ENCODE measurements at places on chromosomes 11 and 22.
A peak's percentile ranks its signal among the peaks of the same experiment; 100 is the strongest.

GRCh38 chr11:121723246-121723741 is 270.5 kb upstream of the SORL1-AS1 start:
- no peak overlapping the region for H3K27ac ChIP-seq
- H3K4me1 ChIP-seq, result no peaks in the 10 kb centered on the region

GRCh38 chr11:68321293-68322051 is 9.1 kb downstream of the LRP5 start:
- no peak overlapping the region for H3K4me3 ChIP-seq
- H3K4me1 ChIP-seq, result no peaks in the 10 kb centered on the region
- no peak overlapping the region for H3K27ac ChIP-seq
- peaks cover 4% of the 10 kb centered on the region for H3K36me3 ChIP-seq

GRCh38 chr11:126331286-126331685 is 24.2 kb upstream of the ST3GAL4 start:
- H3K4me3 ChIP-seq, result no peak overlapping the region
- peaks cover 13% of the 10 kb centered on the region for H3K4me1 ChIP-seq
- H3K27me3 ChIP-seq, result no peaks in the 10 kb centered on the region
- H3K27ac ChIP-seq, result no peak overlapping the region

DNA sequence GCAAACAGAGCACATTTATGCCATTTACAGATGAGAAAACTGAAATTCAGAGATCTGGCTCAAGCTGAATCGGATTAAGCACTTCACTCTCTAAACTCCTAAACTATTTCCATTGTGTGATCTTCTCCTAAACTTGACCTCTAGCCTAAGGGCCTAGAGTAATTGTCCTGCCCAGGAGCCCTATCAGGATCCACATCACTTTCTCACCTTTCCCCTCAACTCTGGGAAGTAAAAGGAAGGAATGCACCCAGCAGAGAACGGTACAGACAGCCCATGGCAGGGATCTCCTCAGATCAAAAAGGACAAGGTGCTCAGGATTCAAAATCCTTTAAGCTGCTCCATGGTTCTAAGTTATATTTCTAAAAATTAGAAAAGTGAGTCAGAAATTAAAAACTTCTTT is 102.7 kb downstream of the ABTB2 start:
- DNase-seq, result no peak
- peaks cover 21% of the 10 kb centered on the region for H3K4me1 ChIP-seq
- no peak overlapping the region for H3K27ac ChIP-seq
- H3K36me3 ChIP-seq, result no peaks in the 10 kb centered on the region
- no peak overlapping the region for H3K4me3 ChIP-seq

- no peaks in the 10 kb centered on the region for H3K4me1 ChIP-seq
- no peak overlapping the region for H3K27ac ChIP-seq
- no peak for DNase-seq
- no peaks in the 10 kb centered on the region for H3K36me3 ChIP-seq
- H3K27me3 ChIP-seq, result peaks cover 5% of the 10 kb centered on the region
- no peak overlapping the region for H3K4me3 ChIP-seq
These were observed 160.9 kb downstream of the ADAMTS15 start for GRCh38 chr11:130609121-130610035.

GRCh38 chr22:17258788-17259148 is 39.5 kb upstream of the ADA2 start:
- H3K4me1 ChIP-seq, result peaks cover 22% of the 10 kb centered on the region
- H3K4me3 ChIP-seq, result no peak overlapping the region
- no peaks in the 10 kb centered on the region for H3K27me3 ChIP-seq

DNA sequence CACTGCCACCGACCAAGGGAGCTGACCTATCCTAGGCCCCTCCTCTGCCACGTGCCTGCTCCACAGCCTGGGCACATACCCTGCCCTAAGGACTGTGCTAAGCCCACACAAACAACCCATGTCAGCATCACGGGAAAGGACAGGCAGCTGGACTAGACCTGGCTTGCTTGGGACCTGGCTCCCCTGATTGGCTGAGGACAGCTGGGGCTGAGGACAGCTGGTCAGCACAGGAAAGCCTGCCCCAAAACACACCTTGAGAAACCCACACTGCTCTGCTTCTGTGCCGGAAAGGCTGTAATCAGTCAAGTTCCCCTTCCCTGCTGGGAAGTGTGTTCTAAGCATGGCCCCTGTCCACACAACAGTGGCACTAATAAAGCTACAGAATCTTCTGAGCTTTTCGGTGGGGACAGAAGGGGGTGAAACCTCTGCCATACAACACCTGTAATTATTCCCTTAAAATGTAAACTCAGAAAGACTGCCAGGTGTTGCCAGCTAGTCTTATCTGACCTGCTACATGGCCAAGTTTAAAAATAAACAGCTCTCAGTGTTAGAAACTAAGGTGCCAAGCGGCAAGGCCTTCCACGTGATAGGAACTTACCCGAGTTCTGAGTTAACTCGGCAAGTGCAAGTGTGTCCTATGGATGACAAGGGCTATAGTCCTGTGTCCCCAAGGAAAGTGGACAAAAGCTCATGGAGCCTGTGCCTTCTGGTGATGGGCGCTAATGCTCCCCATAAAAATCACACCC is 35.7 kb upstream of the ARFGAP3 start:
- H3K4me3 ChIP-seq, result no peak overlapping the region
- no peaks in the 10 kb centered on the region for H3K27me3 ChIP-seq
- DNase-seq, result no peak
- no peak overlapping the region for H3K27ac ChIP-seq

DNA sequence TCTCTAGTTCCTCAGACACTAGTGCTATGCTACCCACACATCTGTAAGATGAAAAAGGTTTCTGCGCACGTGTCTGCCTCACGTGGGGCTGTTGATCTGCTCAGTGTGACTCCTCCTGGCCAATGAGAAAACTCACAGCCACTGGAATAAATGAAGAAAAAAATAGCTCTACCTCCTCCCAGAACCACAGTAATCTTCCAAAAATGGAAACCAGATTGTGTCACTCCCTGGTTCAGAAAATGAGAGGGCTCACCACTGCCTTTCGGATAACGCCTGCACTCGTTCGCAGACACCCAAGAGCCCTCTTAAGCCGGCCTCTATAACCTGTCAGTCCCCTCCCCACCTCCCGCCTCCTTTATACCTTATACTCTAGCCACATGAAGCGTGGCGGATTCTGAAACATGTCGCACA is 5.1 kb downstream of the APBB1 start:
- H3K27me3 ChIP-seq, result no peaks in the 10 kb centered on the region
- peak; percentile 72 for DNase-seq
- H3K4me3 ChIP-seq, result no peak overlapping the region
- no peak overlapping the region for H3K27ac ChIP-seq
- no peaks in the 10 kb centered on the region for H3K36me3 ChIP-seq

DNA sequence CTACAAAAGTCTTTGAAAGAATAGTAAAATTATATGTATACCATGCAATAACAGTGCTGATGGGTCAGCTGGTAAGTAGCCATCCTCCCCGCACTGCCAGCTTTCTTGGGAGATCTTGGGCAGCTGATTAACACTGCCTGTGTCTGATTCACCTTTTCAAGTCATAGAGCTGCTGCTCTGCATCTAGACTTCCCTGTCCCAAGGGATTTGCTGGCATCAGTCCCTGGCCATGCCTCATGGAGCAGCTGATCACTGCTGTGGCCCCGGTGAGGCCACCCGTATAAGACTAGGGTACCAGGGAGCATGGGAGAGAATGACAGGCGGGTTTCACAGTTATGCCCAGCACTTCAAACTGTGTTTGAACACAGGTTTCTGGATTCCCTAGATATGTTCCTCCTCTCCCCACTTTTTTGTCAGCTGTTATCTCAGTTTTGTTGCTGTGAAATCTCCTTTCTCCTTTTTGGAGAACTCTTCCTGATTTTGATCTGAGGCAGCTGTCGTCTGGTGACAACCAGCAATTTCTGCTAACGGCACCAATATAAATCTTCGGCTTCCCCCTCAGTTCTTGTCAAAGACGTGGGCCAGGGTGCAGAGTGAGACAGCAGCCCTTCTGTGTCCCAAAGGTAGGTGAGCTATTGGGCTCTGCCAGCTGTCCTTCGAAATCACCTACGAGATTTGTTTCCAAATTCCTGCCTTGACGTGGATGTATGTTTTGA is 438.9 kb downstream of the NTM start:
- peaks cover 4% of the 10 kb centered on the region for H3K27me3 ChIP-seq
- H3K27ac ChIP-seq, result no peak overlapping the region
- no peak overlapping the region for H3K4me3 ChIP-seq
- no peaks in the 10 kb centered on the region for H3K4me1 ChIP-seq

GRCh38 chr11:117092951-117093590 is 5.2 kb downstream of the SIK3 start:
- H3K4me3 ChIP-seq, result peak overlapping the region; percentile 42
- H3K36me3 ChIP-seq, result peaks cover 37% of the 10 kb centered on the region
- peaks cover 71% of the 10 kb centered on the region for H3K4me1 ChIP-seq
- H3K27me3 ChIP-seq, result no peaks in the 10 kb centered on the region
- peak overlapping the region; percentile 71 for H3K27ac ChIP-seq

GRCh38 chr11:130161441-130162145 is 2.0 kb downstream of the ST14 start:
- no peak overlapping the region for H3K4me3 ChIP-seq
- DNase-seq, result no peak
- no peaks in the 10 kb centered on the region for H3K36me3 ChIP-seq
- peaks cover 66% of the 10 kb centered on the region for H3K27me3 ChIP-seq
- no peak overlapping the region for H3K27ac ChIP-seq

DNA sequence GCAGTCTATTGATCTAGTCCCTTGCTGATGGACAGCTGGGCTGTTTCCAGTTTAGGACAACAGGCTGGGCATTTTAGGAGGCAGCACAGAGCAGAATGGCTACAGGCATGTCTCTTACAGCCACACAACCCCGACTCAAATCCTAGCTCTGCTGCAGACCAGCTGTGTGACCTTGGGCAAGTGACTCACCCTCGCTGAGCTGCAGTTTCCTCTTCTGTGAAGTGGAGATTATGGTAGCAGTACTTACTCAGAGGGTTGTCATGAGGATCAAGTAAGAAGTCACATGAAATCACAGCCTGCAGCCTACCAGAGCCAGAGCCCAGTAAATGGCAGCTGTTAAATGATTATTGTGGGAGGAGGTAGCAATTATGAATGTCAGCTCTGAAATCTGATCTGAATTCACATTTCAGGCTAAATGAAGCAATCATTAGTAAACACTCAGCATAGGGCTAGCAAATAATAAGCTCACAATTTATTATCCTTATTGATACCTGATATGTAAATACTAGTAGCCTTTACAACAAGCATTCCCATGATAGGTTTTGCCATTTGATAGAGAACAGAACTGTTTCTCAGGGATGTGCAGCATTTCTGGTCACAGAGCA is 58.9 kb downstream of the MYEOV start:
- H3K36me3 ChIP-seq, result no peaks in the 10 kb centered on the region
- no peak overlapping the region for H3K4me3 ChIP-seq
- H3K27me3 ChIP-seq, result peaks cover 5% of the 10 kb centered on the region
- peak; percentile 32 for DNase-seq

DNA sequence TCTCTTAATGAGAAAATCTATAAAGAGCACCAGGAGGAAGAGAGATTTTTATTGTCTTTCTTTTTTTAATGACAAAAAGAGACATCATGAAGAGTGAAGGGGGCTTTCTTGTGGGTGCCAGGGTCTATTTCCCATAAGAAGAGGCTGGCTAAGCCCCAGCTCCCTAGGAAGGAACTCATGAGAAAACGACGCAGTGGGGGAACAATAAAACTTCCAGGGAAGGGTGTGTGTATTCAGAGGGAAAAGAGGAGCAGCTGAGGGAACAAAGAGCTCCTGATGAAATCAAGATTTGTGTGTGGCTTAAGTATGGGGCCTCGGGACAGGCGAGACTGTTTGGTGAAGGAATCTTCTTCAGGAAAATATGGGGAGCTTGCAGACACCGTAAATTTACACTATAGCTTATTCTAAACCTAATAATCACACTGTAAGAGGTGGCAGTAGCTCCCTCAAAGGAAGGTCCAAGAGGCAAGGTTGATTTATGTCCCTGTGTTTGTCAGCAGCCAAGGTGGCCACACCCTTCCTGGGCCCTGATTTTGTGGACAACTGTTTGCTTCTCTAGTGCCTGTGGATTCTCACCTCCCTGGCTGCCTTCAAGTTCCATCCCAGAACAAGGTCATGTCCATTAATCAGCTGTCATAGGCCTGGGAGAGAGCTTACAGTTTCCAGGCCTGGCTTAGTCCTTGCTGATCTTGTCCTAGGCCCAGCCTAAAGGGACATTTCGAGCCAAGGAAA is 615.7 kb downstream of the INSC start:
- no peaks in the 10 kb centered on the region for H3K4me1 ChIP-seq
- DNase-seq, result no peak
- H3K27ac ChIP-seq, result no peak overlapping the region
- H3K4me3 ChIP-seq, result no peak overlapping the region
- peaks cover 8% of the 10 kb centered on the region for H3K27me3 ChIP-seq
- H3K36me3 ChIP-seq, result no peaks in the 10 kb centered on the region
